ENCODE measurements at places on chromosomes 5 and 9. TPM values are rescaled to one million over a fixed set of nuclear protein-coding genes. Genes with fewer than 3 reads are reported as not detected.

The ENC1 gene
- total RNA-seq = 69.9 TPM

The MAMDC2 gene
- not detected for total RNA-seq

DNA sequence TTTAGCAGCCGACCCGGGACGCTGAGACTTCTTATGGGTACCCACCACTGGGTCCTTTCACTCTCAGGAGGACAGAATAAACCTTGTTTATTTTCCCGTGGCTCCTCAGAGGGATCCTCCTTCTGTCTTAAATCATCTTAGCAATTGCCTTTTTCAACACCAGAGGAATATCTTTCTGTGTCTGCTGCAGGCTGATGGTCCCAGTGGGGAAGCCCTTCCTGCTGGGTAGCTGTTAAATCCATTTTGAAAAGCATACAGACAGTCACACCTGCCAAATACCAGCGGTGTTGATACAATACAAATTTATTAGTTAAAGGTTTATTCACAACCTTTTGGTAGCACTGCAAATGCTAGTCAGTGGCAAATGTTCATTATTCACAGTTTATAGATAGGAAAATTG is 222.9 kb downstream of the AOPEP start:
- no peak for DNase-seq

- DNase-seq = no peak
Measured at GRCh38 chr5:110909950-110910349, 161.6 kb upstream of the TSLP start.

GRCh38 chr9:36987409-36987808 is 46.7 kb downstream of the PAX5 start:
- DNase-seq = no peak

GRCh38 chr9:136328622-136329041 is 1.3 kb downstream of the GPSM1 start:
- no peak for DNase-seq

- DNase-seq = no peak
Measured at GRCh38 chr5:33329891-33330290, 110.9 kb upstream of the TARS1 start.

DNA sequence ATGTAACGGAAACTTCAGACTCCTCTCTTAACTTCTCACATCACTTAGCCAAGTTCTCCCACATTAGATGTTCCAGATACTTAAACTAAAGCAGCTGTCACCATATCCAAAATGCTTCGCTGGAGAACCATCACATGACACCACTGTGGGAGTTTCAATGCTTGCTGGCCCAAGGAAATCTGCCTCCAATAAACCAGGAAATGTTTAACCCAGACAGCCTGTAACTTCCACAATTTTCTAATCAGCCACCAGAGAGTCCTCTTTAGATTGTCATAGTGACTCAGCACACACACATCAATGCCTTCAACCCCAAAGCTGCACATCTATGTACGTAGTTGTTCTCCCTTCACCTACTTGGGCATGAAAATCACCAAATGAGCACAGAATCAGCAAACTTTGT is 118.7 kb downstream of the LPAR1 start:
- DNase-seq = no peak

GRCh38 chr9:11039006-11039405 is 426.2 kb upstream of the PTPRD start:
- no peak for DNase-seq

- DNase-seq = no peak
Measured at GRCh38 chr9:12230708-12231107, 462.5 kb upstream of the TYRP1 start.

Measured in HepG2 (cell line).